ENCODE measurements at places on chromosomes 16 and 17.
A peak's percentile ranks its signal among the peaks of the same experiment; 100 is the strongest.

GRCh38 chr17:50763716-50764475 is 3.4 kb downstream of the ANKRD40CL start:
- DNase-seq, result no peak

DNA sequence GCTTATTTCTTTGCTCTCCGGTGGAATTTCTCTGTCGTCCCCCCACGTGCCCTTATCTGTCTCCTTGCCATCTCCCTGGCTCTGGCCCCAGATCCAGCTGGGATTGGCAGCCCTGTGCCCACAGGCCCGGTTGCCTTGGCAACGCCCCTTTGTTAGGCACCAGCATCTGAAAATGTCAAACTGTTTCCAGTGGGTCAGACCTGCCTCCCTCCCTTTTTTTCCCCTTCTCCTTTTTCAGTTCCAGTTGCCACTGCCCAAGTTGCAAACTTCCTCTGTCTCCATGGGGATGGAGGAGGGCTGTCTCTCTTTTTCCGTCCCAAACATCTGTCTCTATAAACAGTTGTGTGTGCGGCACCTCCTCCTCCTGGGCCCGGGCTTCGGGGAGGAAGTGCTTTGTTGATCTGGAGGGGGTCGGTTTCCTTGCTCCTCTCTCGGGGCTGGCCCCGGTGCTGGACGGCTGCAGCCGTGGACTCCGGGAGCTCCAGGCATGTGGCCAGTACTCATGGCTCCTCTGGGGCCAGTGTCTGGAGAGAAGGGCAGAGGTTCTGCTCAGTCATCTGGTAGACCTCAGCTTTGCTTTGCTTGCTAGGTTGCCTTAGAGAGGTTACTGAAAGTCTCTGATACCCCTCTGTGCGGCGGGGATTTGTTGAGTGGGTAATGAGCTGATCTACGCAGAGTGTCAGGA is 35.3 kb downstream of the SOCS3 start:
- no peak for DNase-seq

- no peak for DNase-seq
Observed at GRCh38 chr16:2846511-2847310, 11.3 kb downstream of the PRSS22 start.

DNA sequence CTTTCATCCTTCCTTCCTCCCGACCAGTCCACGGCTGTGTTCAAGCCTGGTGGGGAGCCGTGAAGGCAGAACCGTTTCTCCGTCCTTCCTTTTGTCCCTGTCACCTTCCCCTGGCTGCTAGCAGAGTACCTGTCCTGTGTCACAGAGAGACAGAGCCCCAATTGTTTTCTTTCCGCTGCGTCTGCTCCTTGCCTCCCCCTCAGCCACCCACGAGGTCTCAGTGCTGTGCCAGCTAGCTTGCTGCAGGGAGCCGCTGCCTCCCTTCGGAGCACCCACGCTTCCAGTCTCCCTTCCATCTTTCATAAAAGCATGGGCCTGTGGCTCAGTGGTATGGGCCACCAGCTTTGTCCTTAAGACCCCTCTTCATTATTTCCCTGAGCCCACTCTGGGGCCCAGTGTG is 62.2 kb downstream of the MPRIP start:
- peak; percentile 25 for DNase-seq

DNA sequence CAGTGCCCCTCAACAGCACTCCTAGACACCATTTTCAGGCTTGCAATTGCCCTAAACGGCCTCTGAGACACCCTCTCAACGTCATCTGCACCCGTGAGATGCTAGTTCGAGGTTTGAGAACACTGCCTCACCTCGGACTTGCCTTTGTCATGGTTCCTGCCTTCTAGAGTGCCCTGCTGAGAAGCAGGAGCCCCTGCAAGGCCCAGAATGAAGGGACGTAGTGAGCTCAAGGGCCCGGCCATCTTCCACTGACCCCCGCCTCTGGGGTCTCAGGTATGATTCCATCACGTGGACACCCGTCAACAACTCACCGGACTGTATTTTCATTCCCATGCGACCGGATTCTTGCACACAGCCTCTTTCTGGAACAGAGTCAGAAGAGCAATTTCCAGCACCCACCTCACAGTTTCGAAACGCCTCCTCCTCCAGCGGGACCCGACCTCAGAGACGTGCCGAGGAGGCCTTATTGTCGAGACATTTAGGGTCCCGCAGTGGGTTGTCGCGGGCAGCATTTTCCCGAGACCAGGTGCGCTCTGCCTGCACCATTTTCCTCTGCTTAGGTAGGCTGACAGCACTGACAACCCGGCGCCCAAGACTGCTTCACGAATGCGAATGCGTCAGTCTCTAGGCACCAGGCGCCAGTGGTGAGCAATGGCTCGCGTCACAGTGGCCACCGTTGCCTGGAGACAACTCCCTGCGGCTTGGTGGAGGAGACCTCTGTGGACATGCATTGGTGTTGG is 999.9 kb downstream of the KCNJ18 start:
- no peak for DNase-seq

DNA sequence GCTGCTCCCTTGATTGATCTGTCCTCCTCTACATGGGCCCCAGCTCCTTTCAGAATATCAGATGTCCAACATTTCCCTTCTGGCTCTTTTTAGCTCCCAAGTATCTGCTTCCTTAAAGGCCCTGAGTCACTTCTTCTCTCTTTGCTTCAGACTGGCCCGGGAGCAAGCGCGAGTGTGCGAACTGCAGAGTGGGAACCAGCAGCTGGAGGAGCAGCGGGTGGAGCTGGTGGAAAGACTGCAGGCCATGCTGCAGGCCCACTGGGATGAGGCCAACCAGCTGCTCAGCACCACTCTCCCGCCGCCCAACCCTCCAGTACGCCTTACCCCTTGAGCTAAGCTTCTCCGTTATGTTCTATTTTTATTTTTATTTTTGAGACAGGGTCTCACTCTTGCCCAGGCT is 12.3 kb downstream of the CNTROB start:
- no peak for DNase-seq

DNA sequence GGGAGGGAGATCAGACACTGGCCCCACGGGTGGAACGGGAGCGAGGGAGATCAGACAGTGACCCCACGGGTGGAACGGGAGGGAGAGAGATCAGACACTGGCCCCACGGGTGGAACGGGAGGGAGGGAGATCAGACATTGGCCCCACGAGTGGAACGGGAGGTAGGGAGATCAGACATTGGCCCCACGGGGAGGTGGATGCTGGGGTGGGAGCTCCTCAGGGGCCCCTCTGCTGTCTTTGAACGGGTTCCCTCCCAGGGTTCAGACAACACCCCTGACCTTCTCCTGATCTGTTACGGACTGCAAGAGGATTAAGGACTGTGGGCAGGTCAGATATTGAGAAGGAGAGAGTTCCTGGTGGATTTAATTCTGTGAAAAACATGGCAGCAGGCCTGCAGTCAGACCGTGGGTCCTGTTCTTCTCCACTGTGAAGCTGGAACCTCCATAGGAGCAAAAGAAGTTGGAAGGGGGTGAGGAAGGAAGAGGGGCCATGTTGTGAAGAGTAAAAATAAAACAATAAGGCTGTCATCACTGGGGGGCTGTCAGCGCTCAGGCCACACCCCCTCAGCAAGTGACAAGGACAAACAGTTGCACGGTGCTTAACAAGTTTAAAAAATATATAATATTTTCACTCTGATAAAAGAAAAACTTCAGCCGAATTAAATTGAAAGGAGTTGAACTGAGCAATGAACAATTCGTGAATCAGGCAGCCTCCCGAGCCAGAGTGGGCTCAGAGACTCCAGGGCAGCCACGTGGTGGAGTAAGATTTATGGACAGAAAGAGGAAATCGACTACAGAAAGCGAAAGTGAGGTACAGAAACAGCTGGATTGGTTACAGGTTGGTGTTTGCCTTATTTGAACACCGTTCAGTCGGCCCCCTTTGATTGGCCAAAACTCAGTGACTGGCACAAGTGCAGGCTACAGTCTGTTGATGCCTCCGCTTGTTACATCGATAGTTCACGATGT is 348.7 kb upstream of the TNRC6C start:
- DNase-seq, result no peak

DNA sequence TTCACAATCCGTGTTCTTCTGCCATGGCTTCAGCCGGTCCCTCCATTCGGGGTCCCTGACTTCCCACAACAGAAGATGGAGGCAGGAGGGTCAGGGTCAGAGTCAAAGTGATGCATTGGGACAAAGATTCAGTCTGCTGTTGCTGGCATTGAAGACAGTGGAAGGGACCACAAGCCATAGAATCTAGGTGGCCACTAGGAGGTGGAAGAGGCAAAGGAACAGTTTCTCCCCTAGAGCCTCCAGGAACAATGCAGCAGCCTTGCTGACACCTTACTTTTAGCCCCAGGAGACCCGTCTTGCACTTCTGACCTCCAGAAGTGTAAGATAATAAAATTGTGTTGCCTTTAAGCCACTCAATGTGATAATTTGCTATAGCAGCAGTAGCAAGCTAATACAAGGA is 55.9 kb downstream of the MFSD11 start:
- no peak for DNase-seq

DNA sequence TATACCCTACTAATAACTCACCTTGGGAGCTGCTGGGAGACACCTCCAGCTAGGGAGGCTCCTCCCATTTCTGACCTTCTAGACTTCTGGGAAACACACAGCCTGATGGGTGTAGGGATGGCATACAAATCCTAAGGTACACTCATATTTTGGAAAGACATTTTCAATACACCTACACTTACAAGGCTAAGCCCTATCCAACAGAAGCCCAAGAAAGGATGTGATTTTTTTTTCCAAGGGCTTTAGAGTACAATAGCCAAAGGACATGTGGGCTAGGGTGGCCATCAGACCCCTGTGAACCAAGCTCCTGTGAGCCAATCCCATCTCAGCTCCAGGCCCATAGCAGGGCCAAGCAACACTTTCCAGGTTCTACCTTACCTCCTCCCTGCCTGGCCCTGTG is 143.9 kb downstream of the AATF start:
- no peak for DNase-seq

GRCh38 chr17:18028114-18028951 is 10.6 kb downstream of the ATPAF2 start:
- no peak for DNase-seq

DNA sequence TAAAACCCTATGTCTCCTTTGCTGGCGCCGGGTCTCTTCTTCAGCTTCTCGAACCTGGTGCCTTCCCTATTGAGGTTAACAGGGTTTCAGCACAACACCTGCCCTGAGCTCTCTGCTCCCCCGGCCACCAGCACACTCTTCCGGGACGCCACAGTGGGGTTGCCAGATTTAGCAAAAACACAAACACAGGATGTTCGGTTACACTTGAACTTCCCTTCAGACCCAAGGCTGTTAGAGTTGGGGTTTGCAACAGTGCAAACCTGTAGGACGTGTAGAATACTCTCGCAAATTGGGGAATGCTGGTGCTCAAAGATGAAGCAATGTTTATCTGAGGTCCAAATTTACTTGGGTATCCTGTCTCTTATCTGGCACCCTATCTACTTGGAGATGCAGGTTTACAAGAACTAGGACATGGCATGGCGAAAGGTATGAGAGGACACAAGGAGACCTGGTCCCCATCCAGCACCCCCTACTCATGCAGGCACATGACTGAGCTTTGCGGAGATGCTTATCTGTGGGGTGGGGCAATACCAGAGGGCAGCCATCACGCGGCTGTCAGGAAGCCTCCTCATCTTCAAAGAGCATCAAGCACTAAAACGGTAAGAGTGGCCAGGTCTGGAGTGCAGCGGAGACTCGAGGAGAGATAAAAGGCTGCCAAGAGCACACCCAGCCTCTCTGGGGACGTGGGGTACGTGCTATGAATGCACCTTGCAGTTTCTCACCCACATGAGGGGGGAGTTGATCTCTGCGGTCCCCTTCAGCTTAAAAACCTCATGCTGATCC is 52.8 kb downstream of the SDK2 start:
- DNase-seq, result no peak

- no peak for DNase-seq
Observed at GRCh38 chr16:729768-730665, 3.1 kb downstream of the HAGHL start.

- no peak for DNase-seq
Observed at GRCh38 chr17:726271-726919, 6.0 kb upstream of the TLCD3A start.

- DNase-seq, result no peak
Observed at GRCh38 chr17:76519048-76519966, 18.1 kb upstream of the RHBDF2 start.

DNA sequence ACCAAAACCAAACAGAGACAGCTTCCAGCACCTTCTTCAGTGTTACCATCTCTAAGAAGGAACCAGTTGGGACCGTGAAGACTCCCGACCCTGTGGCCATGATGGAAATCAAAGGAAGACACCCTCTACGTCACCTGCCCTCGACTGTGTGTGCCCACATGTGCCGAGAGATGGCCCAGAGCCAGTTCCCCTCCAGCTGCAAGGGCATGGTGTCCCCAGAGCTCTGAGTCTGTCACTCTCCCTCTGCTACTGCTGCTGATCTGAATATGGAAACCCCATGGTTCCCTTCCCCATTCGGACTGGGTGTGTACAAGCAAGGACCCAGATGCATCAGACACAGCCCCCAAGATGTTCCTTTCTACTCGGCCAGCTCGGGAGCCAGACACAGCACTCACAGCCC is 76.4 kb downstream of the SOCS1 start:
- no peak for DNase-seq

DNA sequence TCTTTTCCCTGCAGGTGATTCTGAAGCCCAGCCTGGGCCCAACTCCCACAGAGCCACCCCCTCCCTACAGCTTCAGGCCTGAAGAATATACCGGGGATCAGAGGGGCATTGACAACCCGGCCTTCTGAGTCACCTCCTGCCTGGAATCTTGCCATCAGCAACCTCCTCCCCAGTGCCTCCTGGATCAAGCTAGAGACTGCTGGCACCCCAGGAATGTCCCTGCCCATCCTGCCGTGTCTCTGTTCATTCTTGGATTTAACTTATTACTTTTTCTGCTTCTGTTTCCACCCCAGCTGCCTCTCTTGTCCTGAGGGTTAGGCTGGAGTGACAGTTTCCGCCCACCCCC is 4.9 kb downstream of the TMEM92 start:
- no peak for DNase-seq

DNA sequence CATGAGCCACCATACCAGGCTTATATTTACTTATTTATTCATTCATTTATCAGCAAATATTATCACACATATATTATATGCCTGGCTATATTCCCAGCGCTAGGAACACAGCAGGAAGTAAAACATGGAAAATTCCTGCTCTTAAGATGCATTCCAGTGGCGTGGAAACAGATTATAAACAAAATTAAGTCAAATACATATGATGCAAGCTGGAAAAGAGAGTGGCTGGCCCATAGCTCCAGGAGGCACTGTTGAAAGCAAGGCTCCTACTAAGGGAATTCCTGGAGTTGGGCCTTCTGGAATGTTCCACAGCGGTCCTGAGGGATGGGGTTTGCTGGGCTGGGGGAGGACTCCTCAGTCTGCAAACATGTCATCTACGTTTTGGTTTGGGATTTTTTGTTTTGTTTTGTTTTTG is 18.4 kb downstream of the ADCY9 start:
- no peak for DNase-seq

Data from NCI-H526 (cell line).